NCI-H2081 (cell line): ENCODE measurements at places on chromosomes 12 and 14.

DNA sequence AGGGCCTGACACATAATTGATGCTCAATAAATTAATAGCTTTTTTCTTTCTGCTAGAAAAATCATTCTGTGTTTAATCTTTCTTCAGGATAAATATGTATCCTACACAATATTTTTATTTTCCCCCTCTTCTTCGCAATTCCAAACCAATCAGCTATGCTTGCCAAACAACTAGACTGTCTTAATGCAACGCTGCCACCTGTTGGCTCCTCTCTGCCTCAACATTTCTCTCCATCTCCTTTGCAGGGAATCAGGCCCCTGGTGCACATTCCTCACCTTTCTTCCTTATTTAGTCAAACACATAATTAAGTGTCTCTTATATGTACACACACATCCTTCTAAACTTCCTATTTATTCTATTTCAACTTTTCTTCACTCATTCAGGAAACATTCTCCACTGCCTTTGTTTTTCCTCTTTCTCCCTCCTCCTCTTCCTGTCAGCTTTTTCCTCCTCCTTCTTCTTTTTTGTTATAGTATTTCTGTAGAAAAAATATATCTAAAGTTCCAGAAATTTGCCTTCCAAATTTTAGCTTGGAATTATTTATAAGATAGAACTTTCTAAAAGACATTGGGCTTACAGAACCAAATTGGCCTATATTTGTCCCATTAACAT lies 406.0 kb downstream of the PRKD1 start:
- peak; percentile 63 for DNase-seq

- no peak for DNase-seq
Observed at GRCh38 chr14:65237023-65237814, 134.9 kb upstream of the MAX start.

- no peak for DNase-seq
Observed at GRCh38 chr12:132238488-132238854, 90.9 kb downstream of the GALNT9 start.

- DNase-seq = no peak
Observed at GRCh38 chr12:91044586-91044985, 13.2 kb downstream of the KERA start.

DNA sequence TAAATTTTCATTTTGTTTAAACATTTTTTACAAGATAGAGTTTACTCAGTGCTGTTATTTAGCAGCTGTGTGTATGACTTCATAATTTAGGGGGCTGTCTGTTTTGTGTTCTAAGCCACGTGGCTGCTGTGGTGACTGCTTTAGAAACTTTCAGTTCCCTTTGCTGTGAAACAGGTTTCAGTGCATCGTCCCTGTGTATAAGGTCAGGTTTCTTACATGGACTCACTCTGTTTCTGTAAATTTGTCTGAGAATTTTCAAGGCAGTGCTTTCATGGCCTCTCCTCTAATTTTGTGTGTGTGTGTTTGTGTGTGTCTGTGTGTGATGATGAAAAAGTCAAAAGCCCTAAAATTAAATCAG lies 32.4 kb downstream of the BICD1 start:
- DNase-seq = no peak

- DNase-seq = no peak
Observed at GRCh38 chr12:19885093-19885812, 446.0 kb downstream of the AEBP2 start.

DNA sequence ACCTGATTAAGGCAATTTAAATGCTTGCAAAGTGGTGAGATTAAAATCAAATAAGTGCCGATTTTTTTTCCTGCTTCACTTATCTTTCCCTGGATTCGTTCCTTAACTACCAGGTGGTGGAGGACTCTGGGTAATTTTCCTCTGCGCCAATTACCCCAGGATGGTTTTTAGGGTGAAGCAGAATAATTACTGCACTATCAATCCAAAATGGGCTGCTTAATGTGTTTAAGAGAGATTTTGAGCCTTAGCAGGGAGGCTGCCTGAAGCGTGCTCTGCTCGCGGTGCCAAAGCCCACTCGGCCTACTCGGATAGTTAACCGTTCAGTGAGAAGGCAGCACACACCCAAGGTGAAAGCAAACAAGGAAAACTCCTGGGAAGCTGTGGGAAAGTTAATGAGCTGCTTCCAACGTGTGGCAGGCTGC lies 274.9 kb upstream of the LMO3 start:
- DNase-seq = peak; percentile 97

GRCh38 chr12:58673021-58673420 lies 247.3 kb downstream of the LRIG3 start:
- no peak for DNase-seq

DNA sequence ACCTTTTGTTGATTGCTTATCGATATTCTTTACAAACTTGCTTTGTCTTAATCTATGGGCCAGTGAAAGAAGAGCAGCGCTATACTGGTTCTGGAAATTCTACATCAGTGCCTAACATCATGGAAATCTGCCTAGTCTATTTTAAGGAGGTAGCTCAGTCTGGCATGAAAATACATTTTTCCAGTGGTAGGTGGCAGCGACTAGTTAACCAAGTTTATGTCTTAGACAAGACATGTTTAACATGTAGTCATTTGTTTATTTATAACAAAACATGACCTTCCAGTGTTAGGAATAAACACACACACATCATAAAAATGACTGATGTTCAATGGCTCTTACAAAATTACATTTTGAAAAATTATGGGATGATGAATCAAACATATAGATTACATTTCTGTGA lies 336.0 kb upstream of the SOX5 start:
- DNase-seq = no peak

DNA sequence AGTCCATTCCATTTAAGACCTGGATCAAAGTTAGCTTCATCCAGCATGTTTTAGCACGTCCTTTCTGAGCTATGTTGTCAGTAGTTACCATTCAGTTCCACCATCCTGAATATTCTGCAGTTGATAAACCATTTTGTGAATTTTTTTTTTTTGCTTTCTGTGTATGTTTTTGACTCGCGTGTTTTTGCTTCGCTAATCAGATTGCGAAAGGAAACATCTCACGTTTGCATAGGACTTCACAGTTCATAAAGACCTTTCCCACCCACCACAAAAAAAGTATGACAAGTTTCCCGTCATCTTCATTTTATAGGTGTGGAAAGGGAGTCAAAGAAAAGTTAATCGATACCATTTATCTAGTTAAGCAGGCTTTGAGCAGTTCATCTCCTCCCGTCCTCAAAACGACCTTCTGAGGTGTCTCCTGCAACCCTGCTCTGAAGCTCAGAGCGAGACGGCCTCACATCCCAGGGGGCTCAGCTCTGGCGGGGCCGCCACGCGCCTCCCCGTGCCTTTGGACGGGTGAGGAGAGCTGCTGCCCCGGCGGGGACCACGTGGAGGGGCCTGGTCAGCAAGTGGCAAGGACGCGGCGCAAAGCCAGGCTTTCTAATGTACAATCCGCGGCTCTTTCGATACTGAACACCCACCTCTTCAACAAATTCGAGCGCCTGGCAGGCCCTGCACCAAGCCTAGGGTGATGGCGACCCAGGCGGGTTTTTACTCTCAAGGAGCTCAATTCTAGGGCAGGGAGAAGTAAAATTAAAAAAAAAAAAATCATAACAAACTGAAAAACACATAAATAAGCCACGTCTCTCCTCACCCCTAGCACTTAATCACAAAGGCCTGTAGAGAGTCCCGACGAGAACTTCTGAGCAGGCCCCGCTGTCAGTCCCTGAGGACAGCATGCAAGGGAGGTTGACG lies 988 bp upstream of the TMEM263 start:
- DNase-seq = no peak

DNA sequence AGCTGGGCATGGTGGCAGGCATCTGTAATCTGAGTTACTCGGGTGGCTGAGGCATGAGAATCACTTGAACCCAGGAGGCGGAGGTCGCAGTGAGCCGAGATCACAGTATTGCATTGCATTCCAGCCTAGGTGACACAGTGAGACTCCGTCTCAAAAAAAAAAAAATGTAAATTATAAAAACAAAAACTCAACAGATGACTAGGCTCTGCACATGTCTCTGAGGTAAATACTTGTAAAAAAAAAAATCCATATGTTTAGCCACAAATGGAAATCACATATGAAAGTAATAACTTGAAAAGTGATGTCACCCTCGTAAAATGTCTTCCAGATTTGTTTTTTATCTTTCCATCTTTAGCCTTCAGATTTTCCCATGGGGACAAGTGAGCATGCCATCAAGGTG lies 85.0 kb downstream of the KICS2 start:
- no peak for DNase-seq

GRCh38 chr12:102322254-102322653 lies 124.6 kb upstream of the PMCH start:
- no peak for DNase-seq

DNA sequence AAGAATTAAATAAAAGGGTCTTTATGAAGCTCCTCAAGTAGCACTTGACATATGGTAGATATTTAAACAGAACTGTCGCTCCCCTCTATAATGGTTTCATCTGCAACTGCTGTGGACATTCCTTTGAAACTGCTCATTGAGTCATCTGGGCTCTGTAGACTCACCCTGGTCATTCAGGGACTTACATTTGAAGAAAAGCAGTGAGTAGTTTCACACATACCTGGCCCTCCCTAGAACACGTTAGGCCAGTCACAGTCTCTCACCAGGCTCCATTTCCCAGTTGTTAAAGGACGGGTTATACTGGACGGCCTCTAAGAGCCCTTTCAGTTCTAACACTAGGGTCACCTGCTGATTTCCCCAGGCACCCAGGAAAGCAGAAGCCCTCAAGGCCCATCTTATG lies 217.0 kb downstream of the BCL11B start:
- DNase-seq = no peak

- no peak for DNase-seq
Observed at GRCh38 chr12:5259523-5259922, 172.4 kb upstream of the NTF3 start.

GRCh38 chr12:80895240-80895639 lies 42.5 kb downstream of the LIN7A start:
- no peak for DNase-seq

GRCh38 chr12:113403435-113404415 lies at the start of gene SDS:
Gene SDS (minus strand): TSS chr12:113403887. CDS start chr12:113399708, 4,179 bp downstream.
- no peak for DNase-seq

GRCh38 chr14:33631021-33631420 lies 319.9 kb downstream of the EGLN3 start:
- no peak for DNase-seq

- no peak for DNase-seq
Observed at GRCh38 chr14:105312973-105313372, 1.6 kb upstream of the PACS2 start.

DNA sequence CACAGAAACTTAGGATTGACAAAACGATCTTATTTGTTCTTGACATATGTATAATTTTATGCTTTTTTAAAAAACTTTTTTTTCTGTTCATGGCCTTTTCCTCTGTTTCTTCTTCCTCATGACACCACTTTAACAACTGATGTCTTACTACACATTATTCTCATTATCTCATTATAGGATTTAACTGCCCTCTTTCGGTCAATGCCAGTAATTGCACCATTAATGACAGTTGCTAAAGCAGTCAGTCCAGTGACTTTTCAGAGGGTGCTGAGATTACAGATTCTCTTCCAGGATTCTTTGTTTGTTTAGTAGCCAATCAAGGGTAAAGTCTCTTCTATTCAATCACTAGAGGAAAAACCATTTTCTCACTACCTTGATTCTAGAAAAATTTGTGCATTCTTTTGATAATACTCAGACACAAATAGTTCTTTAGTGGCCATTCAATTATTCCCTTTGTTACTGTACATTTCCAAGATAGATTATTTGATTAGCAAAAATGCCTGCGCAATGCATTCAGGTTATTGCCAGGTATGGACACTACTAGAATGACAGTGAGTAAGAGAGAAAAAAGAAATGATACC lies 50.1 kb downstream of the KLRG1 start:
- peak; percentile 60 for DNase-seq

- no peak for DNase-seq
Observed at GRCh38 chr14:55968741-55969140, 149.5 kb upstream of the PELI2 start.

- no peak for DNase-seq
Observed at GRCh38 chr14:74568380-74568649, 43.7 kb downstream of the LTBP2 start.

GRCh38 chr14:67784244-67784823 lies 32.1 kb downstream of the ZFYVE26 start:
- no peak for DNase-seq

DNA sequence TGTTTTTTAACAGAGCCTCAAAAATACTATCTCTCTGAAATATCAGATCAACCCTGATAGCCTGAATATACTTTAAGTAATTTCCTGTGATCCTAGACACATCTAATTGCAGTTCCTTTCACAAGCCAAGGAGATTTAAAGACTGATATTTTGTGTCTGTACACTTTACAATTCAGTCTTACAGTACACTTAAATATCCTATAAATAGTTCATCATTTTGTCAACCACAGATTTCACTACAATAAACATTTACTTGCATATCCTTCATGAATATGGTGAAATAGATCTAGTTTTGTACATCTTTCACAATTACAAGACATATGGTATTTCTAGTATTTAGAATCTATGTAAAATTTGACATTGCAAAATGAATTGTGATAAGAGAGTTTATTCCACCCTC lies 161.0 kb downstream of the PAX9 start:
- no peak for DNase-seq

- DNase-seq = peak; percentile 48
Observed at GRCh38 chr14:23562822-23563472, 4.6 kb downstream of the AP1G2 start.

DNA sequence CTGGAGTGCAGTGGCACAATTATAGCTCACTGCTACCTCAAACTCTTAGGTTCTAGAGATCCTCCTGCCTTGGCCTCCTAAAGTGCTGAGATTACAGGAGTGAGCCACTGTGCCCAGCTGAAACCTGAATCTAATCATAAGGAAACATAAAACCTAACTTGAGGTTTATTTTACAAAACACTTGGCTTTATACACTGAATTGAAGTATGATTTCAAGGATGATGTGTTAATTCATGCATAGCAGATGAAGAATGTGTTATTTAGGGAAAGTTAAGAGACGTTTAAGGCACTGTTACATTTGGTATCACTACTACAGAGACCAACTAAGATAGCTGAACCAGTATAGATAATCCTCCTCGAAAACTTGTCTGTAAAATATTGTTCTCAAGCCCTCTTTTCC lies 6.4 kb downstream of the DICER1 start:
- DNase-seq = no peak
